ENCODE measurements at places on chromosomes 4 and X.

DNA sequence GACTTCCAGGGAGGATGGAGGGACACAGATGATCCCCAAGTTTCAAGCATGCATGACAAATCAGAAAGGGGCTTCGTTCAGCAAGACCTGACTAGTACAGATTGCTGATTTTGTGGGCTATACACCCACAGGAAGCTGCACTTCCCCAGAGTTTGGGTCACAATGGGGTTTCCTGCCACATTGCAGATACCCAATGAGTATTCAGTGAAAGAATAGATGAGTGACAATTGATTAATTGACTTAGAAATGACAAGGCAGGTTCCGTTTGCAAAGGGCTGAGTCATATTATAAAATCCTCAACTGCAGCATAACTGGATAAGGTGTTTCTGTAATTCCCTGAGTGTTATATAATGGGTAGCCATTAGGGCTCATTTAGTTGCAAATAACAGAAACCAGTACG, 146.6 kb upstream of the TBL1X start:
- DNase-seq: no peak

- DNase-seq: no peak
Measured at GRCh38 chrX:66633541-66633940, 5.3 kb downstream of the EDA2R start.

DNA sequence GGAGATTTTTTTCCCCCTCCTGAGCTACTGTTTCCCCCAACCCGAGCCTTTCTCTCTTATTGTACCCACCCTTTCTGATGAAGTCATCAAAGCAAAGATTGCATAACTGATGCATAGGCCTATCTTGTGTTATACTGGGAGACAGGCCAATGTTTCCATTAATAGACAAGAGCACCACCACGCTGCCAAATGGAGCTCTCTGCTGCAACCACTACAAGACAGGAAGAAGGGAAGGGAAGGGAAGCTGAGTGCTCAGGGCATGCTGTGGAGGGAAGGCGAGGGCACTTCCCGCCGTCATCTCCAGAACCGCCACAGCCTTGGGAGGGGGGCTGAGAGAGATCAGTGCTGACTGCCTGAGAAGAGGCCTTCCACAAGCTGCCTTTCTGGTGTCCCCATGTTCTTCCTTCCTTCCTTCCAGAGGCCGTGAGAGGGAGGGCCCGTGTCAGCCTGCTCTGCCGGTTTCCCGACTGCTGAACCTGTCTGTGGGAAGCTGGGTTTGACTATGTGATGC, 75.0 kb downstream of the MGST2 start:
- no peak for DNase-seq

- DNase-seq: no peak
Measured at GRCh38 chr4:98664959-98665358, 6.5 kb upstream of the TSPAN5 start.

GRCh38 chrX:20189171-20189570, 47.5 kb upstream of the EIF1AX start:
- DNase-seq: no peak

GRCh38 chr4:53196882-53197771, 168.7 kb downstream of the SCFD2 start:
- no peak for DNase-seq

GRCh38 chr4:134216411-134216810, 14.8 kb upstream of the PABPC4L start:
- no peak for DNase-seq

DNA sequence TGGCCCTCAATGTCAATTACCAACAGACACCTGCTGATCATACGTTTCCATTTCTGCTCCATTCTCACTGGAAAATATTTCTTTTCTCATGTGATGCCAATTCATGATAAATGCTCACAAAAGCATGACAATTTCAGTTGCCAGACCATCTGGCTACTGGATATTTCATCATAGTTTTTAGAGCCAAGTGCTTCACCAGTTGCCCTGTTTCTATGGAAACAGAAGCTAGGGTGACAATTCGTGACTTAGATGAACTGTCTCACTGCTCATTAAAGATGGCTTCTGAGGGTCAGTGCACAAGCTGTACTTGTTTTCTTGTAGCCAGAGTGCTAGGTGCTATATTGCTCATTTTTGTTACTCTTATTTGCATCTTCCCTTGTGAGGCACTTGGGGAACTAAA, 184.9 kb downstream of the COMMD8 start:
- DNase-seq: no peak

DNA sequence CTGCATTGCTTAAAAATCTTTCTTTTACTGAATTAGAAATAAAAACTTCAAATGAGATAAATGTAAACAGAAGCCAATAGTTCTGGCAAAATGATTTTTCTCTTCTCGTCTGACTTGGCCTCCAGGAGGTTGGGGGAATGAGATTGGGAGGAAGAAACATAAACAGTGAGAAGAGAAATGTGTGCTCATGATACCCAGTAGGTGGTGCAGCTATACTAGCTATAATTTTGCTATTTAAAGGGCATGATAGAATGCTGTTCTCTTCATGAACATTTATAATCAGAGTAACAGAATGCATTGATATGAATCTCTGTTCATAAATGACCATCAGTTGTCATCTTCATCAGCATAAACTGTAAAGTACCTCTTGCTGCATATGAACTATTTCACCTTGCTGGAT, 85.5 kb downstream of the TACR3 start:
- DNase-seq: no peak

GRCh38 chr4:39032218-39033085, at the start of gene TMEM156:
TSS of gene TMEM156 (minus strand) at chr4:39032409. CDS start at chr4:39032313, 96 bp downstream.
- DNase-seq: no peak

DNA sequence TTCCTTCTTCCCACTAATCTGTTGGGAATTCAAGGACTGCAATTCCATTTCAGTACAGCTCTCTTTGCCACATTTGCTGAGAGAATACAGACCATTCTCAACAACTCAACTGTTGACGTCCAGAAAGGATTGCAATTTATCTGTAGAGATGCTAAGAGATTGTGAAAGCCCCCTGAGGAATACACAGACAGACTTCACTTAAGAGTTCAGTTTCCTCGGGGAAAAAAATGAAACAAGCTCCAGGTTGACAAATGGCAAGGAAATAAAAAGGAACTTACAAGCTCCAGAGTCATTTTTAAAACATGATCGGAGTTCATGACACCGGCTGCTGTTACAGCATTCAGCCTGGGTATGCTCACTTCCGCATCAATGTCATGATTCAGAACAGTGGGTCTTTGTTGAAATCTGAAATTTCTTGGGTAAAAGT, 13.8 kb downstream of the TLR10 start:
- DNase-seq: no peak

DNA sequence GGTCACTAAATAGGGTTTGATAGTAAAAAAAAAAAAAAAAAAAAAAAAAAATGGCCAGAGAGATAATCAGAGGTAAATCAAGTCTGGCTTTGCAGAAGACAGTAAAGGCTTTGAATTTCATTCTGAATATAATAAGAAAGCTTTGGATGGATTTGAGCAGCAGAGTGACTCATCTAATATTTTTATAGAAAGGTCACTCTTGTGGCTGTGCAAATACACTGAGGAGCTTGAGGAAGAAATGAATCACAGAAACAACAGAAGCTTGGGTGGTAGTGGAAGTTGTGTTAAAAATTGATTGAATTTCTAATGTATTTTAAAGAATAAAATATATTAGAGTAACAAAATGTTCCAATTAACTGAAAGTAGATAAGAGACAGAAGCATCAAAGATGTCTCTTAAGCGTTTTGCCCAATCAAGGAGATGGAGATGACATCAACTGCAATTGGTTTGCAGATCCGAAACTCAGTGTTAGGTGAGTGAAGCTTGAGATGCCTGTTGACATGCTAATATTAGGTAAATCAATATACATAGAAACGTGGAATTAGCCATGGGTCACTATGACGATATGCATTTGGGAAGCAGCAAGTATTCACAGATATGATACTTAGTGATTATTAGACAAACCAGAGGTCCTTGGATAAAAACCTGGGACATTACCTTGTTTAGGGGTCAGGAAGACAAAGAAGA, 280.5 kb downstream of the GPM6A start:
- no peak for DNase-seq

DNA sequence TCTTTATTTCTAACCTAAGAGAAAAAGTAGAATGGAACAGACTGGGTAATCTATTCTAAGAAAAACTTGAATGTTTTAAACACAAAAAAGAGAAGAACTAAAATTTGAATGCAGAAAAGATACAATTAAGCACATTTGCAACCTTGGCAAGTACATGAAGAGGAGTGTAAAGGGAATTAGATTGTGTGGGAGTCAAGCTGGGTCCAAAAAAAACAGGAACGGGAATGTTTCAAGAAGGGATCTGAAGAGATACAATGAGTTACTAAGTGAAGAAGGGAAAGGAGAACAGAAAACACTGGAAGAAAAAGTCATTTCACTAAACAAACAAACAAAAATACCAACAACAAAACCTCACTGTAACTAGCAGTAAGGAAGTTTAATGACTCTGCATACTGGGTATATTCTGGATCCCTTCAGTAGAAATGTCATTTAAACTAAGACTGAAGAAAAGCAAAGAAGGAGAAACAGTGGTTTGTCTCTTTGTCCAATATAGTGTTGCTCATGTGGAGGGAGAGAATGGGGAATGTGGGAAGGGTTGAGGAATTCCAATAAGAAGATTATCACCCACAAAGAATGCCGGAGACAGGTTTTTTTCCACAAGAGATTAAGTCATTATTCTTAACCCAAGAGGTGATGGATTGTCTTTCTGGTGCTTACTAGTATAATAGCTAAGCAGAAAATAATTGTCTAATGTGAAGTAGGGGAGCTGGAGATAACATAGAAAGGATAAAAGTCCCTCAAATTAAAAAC, 50.4 kb upstream of the PTPN13 start:
- DNase-seq: no peak

- no peak for DNase-seq
Measured at GRCh38 chrX:41722816-41723618, 964 bp upstream of the GPR82 start.

GRCh38 chr4:43373201-43373600, 480.7 kb downstream of the GRXCR1 start:
- DNase-seq: no peak

DNA sequence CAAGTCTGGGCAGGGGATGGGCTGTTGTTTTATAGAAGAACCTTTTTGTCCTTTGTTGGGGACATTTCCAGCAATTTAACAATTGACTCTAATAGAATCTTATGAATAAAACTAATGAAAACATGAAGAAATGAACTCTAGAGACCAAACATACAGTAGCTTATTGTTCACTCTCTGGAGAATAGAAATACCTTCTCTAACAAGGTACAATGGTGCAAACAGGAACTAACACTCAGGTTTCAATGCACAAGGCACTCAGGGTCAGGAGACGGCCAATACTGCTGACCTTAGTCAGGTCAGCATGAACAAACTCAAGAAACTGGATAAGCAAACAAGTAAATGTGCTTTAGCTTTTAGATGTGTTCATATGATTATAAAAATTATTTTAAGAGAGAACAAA, 39.6 kb upstream of the FBXW7 start:
- DNase-seq: no peak

Data from H9 (cell line).